ENCODE measurements at places on chromosomes 5 and 9.
A peak's percentile ranks its signal among the peaks of the same experiment; 100 is the strongest.

DNA sequence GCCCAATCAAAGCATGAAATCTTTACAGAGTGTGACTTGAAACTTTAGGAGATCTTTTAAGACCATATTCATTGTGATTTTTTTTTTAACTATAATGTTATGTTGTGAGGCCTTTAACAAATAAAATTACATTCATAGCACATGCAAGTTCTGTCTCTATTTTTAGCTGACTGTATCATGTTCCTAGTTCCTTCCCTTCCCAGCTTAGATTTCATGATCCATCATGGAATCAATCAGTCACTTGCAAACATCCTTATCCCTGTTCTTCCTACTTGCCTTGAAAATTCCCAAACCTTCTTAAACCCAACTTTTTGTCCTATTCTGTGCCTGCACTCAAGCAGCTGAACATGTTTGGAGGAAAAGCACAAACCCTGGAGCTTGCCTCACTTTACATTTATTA, 141.8 kb downstream of the DMXL1 start:
- no peak for DNase-seq

DNA sequence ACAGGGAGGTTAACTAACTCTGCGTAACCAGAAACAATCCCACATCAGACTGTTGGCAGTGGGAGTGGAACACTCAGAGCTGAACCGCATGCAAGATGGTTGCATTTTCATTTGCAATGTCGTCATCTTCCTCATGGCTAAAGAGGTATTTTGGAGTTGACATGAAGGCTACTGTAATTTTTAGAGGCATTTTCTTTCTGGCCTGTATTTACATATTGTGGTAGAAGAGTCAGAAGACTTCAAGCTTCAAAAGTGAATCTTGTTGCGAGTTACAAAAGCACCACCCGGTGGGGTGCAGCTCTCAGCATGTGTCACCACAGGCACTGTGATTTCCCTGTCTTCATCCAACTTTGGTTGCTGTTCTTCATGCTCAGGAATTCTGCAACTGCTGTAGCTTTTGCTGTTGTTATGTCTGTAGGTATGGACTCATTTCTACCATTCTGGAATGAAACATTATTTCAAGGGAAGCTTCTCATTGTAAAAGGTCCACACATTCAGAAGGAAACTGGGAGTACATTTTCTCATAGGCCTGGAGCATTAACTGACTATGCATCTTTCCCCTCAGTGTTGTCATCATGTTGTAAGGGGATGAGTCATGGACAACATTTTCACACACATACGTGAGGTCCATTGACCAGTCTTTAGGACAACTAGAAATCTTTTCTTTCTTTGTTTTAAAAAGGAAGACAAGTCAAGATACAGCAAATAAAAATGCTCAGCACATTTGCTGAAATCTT, 35.4 kb upstream of the GDNF start:
- peak; percentile 62 for DNase-seq

- DNase-seq, result no peak
Measured at GRCh38 chr9:127404631-127405030, 7.7 kb downstream of the SLC2A8 start.

DNA sequence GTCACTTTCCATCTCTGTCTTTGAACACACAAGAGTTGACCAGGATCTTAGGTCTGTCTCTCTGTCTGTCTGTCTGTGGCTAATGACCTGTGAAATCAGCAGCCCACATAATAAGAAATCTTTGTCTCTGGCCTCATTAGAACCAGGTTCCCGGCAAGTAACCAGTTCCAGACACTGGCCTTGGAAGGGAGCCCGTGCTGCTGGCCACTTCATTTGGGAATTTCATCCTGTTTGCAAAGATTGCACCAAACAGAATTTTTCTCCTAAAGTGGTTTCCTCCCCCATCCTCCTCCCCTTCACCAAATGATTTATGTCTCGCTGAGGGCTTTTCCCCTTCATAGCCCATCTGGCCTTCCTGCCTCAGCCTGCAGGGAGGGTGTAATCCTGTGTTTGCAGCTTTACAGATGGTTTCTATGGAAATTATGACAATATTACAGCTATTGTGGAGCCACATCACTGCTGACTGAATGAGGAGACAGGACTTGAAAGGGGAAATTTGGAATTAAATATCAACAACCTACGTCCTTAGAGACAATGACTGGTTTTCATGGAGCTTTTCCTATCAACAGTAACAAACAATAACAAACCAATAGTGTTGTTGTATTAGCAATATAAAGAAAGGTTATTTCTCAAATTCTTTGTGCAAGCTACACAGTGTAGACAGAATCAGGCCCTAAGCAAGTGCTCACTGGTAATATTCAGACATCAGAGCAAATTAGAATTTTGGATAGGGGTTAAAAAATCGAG, 25.7 kb downstream of the DPYSL3 start:
- no peak for DNase-seq

DNA sequence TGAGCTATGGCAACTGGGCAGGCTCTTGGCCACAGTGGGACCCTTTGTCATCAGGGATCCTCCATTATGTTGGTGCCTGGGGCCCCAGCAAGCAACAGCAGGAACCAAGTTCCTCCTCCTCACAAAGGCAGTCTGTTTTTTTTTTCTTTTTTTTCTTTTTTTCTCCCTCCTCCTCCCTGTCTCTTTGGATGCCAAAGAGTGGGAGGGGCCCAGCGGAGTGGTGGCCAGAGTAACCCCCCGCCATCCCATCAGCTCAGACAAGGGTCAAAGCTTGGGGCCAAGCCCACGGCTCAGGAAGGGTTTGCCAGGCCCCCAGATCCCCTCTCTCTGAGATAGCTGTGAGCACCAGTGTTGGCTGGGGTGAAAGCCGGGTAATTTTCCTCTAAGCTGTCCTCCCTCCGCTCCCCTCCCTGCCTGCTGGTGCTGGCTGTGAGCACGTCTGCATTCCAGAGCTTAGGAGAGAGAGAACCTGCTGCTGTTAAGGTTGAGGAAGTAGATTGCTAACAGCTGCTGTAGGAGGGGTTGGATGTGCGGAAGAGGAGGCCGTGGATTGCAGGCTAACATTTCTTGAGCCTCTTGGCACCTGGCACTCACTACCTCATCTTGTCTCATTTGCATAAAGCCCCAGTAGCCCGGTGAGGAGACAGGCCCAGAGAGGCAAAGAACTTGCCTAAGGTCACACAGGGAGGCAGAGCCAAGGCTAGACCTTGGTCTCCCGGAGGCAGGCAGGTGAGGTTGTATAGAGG, 21.2 kb downstream of the GSN start:
- DNase-seq, result no peak

- no peak for DNase-seq
Measured at GRCh38 chr5:124773315-124774311, 27.2 kb upstream of the ZNF608 start.

DNA sequence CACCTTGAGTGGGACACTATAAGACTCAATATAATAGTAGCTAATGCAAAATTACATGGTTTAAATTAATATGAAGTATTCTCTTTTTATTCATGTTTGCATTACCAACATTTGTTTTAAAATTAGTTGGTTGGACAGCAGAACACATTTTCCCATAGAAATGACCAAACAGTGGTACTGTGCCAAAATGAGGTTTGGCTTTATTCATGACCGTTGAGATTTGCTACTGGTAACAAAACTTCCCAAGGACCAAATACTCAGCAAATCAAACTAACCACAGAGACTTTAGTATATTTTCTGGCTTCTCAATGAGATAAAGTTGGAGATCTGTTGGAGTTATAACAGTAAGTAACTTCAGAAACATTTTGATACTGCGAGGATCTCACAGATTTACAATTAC, 637.8 kb upstream of the MEF2C start:
- no peak for DNase-seq
